ENCODE measurements at places on chromosomes 7 and 10.
A peak's percentile ranks its signal among the peaks of the same experiment; 100 is the strongest.

DNA sequence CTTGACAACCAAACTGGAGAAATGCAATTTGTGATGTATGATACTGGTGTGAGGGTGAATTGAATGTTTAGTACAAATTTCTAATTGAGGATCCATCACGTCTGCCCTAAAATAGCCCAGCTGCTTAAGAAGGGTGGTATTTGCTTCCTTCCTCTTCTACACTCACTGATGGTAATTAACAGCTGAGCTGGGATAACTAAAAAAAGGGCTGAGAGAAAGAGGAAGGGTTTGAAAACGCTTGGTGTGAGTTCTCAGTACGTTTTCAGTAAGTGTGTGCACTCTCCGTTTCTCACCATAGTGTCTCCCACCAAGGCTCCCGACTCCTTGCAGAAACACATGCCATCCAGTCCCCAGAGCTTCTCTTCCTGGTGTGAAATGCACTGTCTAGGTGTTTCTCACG is 54.3 kb downstream of the MAP3K8 start:
- no peaks in the 10 kb centered on the region for H3K36me3 ChIP-seq
- H3K4me3 ChIP-seq, result no peak overlapping the region
- no peaks in the 10 kb centered on the region for H3K4me1 ChIP-seq
- no peak for DNase-seq
- no peak overlapping the region for H3K27ac ChIP-seq

- peaks cover 51% of the 10 kb centered on the region for H3K27me3 ChIP-seq
- no peaks in the 10 kb centered on the region for H3K36me3 ChIP-seq
- H3K4me1 ChIP-seq, result no peaks in the 10 kb centered on the region
Measured at GRCh38 chr10:11140963-11141362, 123.3 kb downstream of the CELF2 start.

- peak overlapping the region; percentile 91 for H3K27ac ChIP-seq
- DNase-seq, result no peak
- H3K36me3 ChIP-seq, result no peaks in the 10 kb centered on the region
- peak overlapping the region; percentile 92 for H3K4me3 ChIP-seq
- H3K27me3 ChIP-seq, result no peaks in the 10 kb centered on the region
Measured at GRCh38 chr7:74455291-74455804, 1.6 kb downstream of the GTF2IRD1 start.

- no peaks in the 10 kb centered on the region for H3K4me1 ChIP-seq
- peaks cover 49% of the 10 kb centered on the region for H3K27me3 ChIP-seq
- no peak overlapping the region for H3K27ac ChIP-seq
- no peak overlapping the region for H3K4me3 ChIP-seq
- no peaks in the 10 kb centered on the region for H3K36me3 ChIP-seq
Measured at GRCh38 chr7:25805027-25805687, 346.8 kb upstream of the NFE2L3 start.

DNA sequence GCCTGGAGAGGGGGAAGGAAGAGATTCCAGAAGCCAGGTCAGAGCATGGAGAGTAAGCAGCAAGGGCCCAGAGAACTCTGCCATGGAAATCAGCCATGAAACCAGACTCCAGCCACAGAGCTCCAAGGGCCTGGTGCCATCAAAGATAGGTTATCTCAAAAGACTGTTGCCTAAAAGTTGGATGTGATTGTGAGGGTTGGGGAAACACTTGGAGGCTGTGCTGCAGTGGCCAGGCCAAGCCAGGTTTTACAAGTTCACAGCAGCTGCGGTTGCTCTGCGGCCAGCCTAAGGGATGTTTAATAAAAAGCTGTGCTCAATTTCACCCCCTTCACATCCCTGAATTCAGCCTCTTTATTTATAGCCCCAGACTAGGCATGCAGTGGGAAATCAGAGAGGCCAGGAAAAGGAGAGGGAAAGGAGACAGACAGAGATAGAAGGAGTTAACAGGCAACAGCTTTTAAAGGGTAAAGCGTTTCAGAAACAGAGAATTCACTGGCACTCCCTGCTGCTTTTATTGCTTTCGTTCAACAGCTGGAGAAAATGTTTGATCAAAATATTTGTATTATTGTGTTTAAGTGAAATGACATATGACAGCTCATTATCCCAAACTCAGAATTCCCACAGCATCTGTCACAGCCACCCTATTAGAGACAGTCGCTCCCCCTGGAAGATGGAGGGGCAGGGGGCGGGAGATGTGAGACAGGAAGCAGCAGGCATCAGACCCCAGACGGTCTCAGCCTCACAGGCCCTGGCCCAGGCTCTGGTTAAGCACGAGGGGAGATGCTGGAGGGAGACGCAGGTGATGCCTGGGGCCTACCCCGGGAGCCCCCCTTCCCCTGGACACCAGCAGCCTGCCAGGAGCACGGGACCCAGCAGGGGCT is 140.1 kb downstream of the GLI3 start:
- no peaks in the 10 kb centered on the region for H3K27me3 ChIP-seq
- peaks cover 47% of the 10 kb centered on the region for H3K4me1 ChIP-seq
- peak; percentile 56 for DNase-seq
- no peaks in the 10 kb centered on the region for H3K36me3 ChIP-seq

DNA sequence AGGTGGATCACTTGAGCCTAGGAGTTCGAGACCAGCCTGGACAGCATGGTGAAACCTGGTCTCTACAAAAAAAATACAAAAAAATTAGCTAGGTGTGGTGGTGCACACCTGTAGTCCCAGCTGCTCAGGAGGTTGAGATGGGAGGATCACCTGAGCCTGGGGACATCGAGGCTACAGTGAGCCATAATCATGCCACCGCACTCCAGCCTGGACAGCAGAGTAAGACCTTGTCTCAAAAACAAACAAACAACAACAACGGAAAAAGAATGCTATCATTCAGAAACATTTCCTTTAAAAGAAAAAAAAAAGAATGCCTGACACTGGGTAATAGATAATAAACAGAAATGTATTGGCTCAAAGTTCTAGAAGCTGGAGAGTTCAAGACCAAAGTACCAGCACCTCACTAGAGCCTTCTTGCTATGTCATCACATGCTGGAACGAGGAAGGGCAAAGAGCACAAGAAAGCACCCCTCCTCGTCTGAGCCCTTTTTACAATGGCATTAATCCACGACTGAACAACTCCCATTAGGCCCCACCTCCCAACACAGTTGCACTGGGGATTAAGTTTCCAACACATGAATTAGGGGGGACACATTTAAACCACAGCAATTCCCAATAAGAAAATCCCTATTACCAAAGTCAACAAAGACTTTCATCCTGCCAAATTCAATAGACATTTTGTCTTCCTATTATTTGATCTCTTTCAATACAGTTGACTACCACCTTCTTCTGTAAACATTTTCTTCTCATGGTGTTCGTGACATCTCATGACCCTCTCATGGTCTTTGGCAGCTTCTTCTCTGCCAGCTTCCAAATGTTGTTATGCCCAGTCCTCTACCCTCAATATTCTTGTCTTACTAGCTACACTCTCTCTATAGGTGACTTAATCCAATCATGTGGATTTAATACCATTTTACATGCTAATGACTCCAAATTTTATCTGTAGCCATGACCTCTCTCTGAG is 20.0 kb downstream of the AKR1D1 start:
- H3K27ac ChIP-seq, result no peak overlapping the region
- no peak for DNase-seq
- H3K4me1 ChIP-seq, result no peaks in the 10 kb centered on the region
- no peaks in the 10 kb centered on the region for H3K36me3 ChIP-seq
- H3K4me3 ChIP-seq, result no peak overlapping the region

- peaks cover 32% of the 10 kb centered on the region for H3K27me3 ChIP-seq
- DNase-seq, result no peak
- H3K36me3 ChIP-seq, result no peaks in the 10 kb centered on the region
- H3K27ac ChIP-seq, result no peak overlapping the region
Measured at GRCh38 chr10:105025092-105025491, 384.0 kb downstream of the SORCS3 start.

Data from A673 (cell line).